ENCODE measurements at places on chromosomes 2 and 18. TPM values are rescaled to one million over a fixed set of nuclear protein-coding genes. Genes with fewer than 3 reads are reported as not detected.

Gene TEX51
- 0.18 TPM for polyA plus RNA-seq

Gene MXD1
- polyA plus RNA-seq = 15.6 TPM

Gene NEURL3
- 4.1 TPM for polyA plus RNA-seq

Gene KCNIP3
- 17.7 TPM for polyA plus RNA-seq

Gene NTSR2
- polyA plus RNA-seq = not detected

Gene POTEC
- 0.03 TPM for polyA plus RNA-seq

Gene DLX1
- 0.43 TPM for polyA plus RNA-seq

Gene RSAD2
- polyA plus RNA-seq = 5.3 TPM

Gene LINC00305
- polyA plus RNA-seq = 3.6 TPM

Gene OR6B2
- not detected for polyA plus RNA-seq

Gene SLC11A1
- polyA plus RNA-seq = 0.58 TPM

DNA sequence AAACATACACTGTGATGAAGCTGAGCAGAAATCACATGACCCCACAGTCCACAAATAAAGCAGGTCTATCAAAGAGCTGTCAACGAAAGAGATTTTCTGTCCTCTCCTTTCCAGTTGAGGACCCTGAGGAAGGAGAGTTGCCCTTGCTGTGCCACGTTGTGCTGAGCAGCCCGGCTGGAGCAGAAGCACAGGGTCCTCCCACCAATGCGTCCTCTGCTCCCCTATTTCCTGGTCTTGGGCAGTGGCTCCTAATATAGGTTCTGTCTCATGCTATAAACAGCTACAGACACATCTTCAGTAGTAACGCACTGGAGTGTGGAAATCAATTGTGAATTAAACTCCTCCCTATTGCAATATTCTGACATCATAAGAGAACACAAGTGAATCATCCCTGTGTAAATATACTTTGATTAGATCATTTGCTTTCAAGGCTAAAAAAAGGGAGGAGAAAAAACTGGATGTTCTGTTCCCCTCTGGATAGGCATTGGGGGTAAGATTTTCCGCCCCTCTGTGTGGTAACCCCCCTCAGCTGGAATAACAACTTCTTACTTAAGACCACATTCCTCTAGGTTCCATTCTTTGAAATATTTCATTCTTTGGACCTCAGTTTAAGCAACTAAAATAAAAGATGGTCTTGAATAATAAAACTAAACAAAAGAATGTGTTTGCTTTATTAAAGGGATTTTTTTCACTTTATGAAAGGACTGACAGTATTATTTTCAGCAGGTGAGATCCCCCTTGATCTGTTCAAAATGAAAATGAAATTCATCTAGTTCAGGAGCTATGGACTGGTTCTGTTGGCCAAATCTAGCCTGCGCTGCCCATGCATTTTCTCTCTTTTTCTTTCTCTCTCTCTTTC is 8.3 kb upstream of the RHOB start:
- no peak for DNase-seq

DNA sequence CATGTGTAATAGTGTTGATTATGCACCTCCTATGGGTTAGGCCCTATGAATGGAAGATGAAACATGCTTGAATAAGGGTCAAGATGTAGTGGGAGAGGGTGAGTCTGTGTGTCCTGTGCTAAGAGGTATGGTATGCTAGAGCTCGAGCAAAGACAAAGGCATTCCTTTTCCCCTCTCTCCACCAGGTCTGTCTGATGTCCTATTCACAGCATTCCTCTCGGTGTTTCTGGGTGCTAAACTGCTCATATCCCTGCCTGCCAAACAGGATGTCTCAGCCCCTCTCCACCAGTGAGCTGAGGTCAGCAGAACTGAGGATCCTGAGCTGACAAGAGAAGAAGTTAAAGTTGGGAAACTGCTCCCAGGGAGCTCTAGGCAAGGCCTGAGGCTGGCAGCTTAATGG is 344.9 kb downstream of the TSN start:
- DNase-seq = no peak

DNA sequence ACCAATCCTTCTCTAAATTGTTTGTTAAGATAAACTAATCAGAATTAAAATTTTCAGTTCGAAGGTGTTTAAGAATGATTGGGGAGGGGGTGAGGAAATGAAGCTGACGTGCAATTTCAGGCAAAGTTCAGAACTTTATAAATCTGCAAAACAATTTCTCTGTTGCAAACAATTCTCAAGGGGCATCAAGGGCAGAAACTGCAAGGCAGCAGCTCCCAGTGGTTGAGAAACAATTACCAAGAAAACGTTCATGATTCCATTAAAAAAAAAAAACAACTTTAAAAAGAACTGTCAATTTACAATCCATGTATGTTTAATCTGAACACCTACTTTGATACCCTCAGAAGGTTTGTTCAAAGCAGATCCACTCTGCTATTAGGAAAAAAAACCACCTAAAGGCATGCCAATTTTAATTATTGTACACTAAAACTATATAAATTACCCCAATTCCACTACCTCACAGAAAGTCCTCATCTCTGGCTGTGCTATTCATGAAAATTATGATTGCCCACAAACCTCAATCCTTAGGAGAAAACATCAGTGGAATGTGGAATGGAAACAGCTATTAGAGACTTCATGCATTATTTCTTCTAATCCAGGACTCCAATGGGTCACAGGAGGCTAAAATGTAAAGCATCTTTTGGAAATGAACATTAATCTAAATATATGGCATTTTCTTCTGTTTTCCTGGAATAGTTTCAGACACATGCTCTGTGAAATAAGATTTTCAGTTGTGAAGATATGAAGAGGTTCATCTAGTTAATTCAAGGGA is 119.9 kb upstream of the ACVR1C start:
- no peak for DNase-seq

DNA sequence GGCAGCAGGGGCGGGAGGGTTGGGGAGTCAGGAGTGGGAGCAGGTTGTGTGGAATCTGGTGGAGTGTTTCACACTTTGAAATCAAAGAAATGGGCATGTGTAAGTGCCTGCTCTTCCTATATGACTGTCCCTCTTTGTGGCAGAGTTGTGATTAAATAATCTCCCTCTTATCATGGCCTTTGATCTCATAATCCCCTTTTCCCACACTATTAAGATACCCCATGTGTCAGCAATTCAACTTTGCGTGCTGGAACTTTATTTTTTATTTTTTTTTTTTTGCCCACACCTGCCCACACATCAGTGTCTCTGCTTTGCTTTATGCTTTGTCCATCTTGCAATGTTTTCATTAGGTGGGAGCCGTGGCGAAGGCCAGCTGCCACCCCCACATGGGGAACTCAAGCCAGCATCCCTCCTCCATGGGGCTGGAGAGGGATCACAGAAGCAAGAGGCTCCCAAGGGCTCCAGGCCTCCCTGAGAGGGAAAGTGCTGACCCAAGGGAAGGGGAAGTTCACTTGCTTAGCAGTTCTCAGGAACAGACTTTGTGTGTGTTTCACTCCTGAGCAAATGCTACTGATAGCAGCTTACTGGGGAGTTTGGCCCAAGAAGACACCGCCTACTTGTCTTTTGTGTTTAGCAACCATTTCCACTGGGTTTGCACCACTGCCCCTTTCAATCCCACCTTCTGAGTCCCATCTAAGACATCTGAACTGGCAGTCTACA is 243.4 kb downstream of the BCL11A start:
- no peak for DNase-seq

- no peak for DNase-seq
Observed at GRCh38 chr2:160368988-160369930, 124.3 kb downstream of the RBMS1 start.

GRCh38 chr2:170660409-170660808 is 54.7 kb upstream of the SP5 start:
- no peak for DNase-seq

DNA sequence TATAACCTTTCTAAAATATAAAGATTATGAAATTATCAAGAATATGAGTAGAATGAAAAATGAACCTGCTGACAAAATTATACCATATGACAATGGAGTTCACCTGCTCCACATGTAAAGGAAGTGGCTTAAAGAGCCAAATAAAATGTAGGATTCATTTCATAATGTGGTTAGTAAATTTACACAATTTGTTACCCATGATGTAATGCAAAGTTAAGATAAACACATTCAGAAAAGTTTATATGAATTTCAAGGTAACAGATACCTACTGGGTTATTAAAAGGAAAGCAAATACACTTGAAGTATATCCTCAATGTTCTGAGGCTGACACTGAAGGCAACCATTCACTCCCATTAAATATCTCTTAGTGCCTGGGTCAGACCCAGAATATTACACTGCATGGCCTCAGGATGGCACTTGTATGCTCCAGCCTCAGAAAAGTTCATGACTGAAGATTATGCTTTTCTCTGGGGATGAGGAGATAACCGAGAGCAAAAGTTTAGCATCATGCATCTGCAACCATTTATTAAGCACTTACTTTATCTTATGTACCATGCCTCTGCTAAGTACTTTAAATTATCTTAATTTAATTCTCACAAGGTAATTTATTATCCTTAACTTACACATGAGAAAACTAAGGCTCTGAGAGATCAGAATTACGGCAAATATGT is 6.2 kb downstream of the STRN start:
- no peak for DNase-seq

DNA sequence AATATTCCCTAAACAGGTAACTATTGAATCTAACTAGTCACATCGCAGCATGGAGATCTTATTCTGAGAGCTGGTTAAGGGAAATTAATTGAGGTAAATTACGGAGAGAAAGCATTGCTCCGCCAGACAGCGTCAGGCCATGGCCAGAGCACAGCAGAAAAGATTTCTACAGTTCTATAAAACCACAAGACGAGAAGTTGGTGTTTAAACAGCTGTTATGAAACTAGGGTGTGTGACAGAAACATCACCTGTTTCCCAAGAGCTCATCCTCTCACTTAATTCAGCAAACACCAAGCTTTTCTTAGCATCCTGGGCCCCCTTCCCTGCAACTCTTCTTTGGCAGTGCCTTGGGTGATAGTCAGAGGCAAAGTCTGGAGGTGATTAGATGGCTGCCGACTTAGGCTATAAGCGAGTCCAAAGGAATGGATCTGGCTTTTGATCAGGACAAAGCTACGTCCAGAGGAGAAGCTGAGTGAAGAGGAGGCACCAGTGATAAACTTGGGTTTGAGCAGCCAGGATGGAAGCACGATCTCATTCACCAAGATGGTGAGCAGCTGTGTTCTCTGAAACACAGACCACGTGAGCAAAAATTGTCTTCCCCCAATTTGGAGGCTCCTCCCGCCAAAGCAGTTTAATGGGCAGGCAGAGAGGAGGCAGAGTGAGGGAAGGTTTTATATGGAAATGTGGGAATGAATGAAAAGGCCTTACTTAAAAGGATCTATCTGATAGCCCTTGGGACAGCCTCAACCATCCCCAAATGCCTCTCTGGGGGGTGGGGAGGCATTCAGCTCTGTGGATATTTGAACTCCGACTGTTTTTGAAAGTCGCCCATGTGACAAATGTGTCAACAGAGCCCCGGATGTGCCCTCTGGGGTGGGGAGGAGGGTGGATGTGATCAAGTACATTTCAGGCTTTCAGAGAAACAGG is 57.8 kb downstream of the PKDCC start:
- DNase-seq = no peak

- no peak for DNase-seq
Observed at GRCh38 chr2:34666821-34667220, 1067.7 kb upstream of the FAM98A start.

DNA sequence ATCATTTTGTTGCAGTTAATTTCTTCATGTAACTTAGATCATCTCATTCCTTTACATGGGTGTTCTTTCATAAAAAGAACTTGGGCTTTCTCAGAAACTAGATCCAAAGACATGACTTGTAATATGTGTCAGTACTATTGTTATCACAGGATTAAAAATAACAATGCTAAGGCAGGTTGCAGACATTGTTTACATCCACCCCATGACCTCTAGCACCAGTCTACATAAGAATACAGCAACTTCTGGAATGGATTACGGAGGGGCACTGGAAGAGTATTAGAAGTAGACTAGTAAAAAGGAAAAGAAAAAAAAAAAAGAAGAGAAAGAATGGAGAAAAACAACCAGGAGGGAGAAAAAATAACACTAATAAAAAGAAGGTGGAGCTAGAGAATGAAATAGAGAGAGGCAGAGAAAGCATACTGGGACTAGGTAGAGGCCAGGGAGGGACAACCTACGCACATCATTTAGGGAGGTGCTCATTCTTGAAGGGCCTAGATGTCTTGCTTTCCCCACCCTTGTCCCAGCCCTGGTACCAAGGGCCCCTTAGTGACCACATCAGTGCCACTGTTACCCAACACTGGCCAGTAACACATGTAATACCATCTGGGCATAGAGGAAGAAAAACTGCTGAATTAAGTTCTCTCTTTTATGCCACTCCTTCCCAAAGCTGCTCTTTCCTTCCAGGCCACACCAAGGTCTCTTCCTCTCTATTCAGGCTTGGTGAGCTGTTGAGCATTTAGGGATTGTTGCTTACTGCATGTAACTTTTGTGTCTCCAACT is 70.6 kb upstream of the KLF7 start:
- no peak for DNase-seq

- DNase-seq = no peak
Observed at GRCh38 chr18:80244956-80245730, 2.2 kb downstream of the PARD6G start.

- no peak for DNase-seq
Observed at GRCh38 chr2:95062242-95063085, 37.0 kb downstream of the MAL start.

GRCh38 chr2:37851428-37851827 is 73.7 kb upstream of the RMDN2 start:
- DNase-seq = no peak

GRCh38 chr2:50260886-50261285 is 771.0 kb downstream of the NRXN1 start:
- DNase-seq = no peak

DNA sequence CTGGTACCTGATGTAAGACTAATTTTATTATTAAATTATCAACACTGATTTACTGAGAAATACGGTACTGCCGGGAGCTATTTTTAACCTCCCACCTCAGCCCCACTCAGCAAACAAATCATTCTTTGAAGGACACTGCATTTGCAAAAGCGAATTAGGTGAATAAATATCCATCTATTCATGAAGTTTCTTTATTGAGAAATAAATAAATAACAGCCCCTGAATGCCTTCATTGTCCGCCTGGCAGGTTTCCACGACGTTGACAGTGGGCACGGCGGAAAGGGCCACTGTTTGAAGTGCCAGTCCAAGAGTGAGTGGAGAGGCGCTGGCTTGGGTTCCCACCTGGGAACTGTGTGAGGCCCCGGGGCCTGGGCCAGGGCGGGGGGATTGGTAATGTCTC is 15.7 kb downstream of the C1QL2 start:
- no peak for DNase-seq

DNA sequence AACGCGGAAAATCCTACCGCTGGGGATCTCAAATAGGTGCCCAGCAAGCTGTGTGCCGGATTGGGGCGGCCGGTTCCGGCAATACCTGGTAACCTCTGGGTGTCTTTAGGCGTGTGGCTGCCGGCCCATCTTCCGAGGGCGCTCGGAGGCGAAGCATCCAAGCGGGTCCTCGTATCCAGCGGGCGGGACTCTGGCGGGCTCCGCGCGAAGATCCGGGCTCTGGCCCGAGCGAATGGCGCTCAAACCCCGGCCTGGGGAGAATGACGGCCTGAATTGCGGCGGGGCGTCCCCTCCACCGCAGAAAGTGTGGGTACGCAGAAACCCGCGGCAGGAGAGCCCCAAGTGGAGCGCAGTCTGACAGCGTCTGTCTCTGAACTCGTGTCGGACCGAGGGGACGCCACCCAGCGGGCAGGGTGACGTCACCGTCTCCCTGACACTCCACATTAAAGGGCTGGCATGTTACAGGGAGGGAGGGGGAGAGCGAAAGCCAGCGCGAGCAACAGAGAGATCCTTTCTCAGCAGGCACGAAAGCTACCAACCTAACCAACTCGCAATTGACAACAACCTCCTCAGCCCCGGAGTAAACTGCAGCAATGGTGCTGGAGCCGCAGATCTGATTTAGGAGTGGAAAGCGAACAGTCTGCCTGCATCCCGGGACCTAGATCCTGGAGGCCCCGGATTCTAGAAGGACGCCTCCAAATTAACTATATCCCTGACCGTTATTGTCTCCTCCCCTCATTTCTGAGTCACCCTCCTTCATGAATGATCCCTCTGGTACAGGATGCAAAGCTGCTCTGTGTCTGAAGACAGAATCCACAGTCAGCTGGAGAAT is at the start of gene SKOR2:
Gene SKOR2, minus strand, starts transcription at position 372 of the 832 bp plus-strand sequence. CDS start 2,477 bp downstream, outside the sequence.
- no peak for DNase-seq

All from left kidney (tissue), 8 donors.